Stimulated activated naive CD8-positive, alpha-beta T cell treated with anti-CD3 and anti-CD28 coated beads, Interleukin-15, Interleukin-2, amounts not matched to agents 100 U/mL and 50 U/mL, for 24 hours (primary cell): ENCODE measurements at places on chromosomes 11 and 22.

- DNase-seq: peak; percentile 30
Measured at GRCh38 chr22:23180893-23181720, 798 bp downstream of the BCR start.

GRCh38 chr11:129639300-129639699 lies 176.3 kb upstream of the TMEM45B start:
- DNase-seq: peak; percentile 21

DNA sequence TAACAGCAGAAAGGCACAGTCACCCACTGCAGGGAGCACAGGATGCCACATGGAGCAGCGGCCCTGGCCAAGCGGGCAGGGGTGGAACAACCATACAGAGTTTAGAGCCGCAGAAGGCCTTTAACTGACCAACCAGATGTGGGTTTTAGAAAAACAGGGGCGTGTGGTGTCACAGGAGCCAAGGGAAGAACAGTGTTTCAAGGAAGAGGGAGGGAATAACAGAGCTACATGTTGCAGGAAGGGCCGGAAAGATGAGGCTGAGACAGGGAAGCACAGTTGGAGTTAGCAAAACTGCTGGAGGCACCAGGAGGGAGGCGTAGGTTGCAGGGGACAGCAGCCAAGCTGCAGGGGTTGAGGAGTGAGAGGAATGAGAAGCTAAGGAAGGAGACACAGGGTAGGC lies 7.8 kb upstream of the NAA40 start:
- no peak for DNase-seq

GRCh38 chr11:69161117-69161407 lies 5.3 kb downstream of the SMIM38 start:
- no peak for DNase-seq

DNA sequence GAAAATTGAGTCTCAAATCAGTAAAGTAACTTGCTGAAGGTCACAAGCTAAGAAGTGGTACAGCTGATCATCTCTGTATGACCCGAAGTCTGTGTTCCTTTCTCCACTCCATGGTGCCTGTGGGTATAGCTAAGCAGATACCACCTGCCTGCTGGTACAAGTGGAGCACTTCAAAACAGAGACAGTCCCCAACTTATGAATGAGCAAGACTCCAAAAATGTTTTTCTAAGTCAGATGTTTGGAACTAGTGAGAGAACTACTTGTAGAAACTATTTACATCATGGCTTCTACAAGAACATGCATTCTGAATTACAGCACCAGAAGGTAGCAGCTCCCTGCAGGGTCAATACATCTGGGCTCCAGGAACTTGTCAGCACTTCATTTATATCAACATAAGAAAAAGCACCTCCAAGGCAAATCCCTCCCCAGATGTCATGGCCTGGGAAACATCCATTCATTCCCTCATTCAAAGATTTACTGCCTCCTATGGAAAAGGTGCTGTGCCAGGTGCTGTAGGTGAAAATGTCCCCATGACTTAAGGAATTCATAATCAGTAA lies 94.7 kb downstream of the SERGEF start:
- no peak for DNase-seq

DNA sequence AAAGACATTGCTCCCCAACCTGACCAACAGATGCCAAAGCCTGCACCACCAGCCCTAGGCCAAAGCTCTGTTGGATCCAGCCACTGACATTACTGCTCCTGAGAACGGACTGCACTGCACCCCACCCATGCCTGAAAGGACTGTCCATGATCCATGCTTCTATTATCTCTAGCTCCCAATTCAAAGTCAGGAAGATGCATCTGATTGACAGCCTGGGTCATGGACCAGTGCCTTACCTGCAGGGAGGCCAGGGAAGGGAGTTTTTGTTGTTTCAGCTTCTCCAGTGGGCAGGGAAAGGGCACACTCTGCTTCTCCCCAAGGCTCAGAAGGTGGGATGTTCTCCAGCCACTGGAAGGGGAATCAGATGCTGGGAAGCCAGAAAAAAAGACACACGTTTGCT lies 4.8 kb upstream of the PRDM11 start:
- no peak for DNase-seq

- DNase-seq: no peak
Measured at GRCh38 chr22:40113696-40114095, 64.0 kb upstream of the TNRC6B start.

DNA sequence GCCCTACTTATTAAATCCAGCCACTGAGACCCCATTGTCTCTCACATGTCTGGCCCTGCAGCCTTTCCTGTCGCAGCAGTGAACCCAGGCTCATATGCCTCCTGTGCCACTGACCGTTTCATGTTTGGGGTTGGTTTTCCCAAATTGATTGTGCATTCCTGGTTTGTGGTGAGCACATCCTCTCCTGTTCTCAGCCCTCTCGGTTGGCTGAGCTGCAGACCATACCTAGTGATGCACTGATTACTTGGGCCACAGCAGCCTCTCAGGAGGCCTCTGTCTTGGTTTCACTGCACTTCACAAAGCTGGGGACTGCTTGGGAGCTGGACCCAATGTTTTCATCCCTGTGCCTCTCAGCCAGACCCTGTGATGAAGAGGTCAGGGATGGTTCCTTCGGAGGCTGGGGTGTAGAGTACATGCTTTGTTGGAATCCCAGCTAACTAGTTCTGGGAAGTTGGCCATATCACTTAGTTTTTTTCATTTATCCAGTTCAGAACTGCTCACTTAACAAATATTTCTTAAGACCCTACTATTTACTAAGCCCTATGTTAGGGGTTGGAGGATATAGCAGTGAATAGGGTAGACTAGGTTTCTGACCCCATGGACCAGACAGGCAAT lies 30.9 kb downstream of the PARVA start:
- no peak for DNase-seq

DNA sequence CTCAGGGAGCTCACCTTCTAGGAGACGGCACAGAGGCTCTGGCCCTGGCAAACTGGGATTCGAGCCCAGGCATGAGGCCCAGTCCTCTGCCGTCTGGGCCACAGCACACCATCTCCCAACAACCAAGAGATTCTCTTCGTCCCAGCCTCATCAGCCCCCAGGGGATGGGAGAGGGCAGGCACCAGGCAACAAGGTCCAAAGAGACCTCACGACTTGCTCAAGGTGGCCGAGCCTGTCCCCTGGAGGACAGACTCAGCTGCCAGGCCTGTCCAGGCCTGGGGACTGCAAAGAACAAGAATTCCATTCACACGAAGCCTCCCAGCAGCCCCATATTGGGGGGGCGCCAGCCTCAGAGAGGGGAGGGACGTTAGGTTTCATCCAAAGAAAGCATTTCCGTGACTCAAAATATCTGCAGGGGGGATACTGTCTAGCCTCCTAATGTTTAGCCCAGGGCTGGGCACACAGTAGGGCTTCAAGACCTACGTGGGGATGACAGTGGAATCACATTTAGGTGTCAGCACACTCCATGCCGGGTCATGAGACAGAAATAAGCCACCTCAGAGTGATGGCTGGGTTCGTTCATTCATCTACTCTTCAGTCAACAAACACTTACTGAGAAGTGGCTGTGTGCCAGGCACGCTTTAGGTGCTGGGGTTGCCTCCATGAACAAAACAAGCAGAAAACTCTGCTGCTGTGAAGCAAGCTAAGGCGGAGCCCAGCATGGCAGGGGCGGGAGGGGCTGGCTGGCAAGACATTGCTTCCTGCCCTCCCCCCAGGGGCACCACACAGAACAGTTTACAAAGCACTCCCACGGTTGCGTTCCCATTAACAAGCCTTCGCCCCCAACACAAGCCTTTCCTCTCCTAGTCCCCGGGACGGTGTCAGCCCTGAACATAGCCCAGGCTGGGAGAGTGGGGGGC lies 1.2 kb downstream of the CARNS1 start:
- peak; percentile 62 for DNase-seq

GRCh38 chr11:10233581-10233980 lies 60.4 kb downstream of the SBF2 start:
- no peak for DNase-seq

DNA sequence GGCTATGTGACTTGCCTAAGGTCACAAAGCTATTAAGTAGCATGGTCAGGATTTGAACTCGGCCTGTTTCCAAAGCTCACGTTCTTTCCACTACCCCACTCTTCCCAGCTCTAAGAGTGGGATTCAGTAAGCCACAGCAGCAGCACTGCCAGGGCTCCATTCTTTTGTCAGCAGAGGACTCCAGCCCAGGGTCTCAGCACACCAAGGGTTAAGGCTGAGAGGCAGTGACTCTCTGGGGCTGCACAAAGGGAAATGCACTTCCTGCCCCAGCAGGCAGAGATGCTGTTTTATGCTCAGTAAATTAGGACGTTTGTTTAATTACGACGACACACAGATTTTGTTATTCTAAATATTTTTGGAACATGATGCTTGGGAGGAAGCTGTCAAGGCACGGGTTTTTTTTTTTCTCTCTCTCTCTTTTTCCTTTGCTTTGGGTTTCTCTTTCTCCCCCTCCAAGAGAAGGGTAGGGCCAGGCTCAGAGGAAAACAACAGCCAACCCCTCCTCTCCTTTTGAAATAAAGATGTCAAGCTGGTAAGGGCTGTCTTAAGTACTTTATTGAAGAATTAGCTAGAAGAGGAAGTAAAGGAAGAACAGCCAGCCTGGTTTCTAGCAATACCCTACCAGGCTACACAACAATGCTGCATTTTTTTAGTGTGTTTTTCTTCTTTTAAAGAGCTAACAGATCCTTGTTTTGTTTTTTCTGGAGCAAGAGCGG lies 2.8 kb downstream of the MYH9 start:
- no peak for DNase-seq

- DNase-seq: no peak
Measured at GRCh38 chr22:47435204-47435487, 672.7 kb downstream of the TBC1D22A start.

DNA sequence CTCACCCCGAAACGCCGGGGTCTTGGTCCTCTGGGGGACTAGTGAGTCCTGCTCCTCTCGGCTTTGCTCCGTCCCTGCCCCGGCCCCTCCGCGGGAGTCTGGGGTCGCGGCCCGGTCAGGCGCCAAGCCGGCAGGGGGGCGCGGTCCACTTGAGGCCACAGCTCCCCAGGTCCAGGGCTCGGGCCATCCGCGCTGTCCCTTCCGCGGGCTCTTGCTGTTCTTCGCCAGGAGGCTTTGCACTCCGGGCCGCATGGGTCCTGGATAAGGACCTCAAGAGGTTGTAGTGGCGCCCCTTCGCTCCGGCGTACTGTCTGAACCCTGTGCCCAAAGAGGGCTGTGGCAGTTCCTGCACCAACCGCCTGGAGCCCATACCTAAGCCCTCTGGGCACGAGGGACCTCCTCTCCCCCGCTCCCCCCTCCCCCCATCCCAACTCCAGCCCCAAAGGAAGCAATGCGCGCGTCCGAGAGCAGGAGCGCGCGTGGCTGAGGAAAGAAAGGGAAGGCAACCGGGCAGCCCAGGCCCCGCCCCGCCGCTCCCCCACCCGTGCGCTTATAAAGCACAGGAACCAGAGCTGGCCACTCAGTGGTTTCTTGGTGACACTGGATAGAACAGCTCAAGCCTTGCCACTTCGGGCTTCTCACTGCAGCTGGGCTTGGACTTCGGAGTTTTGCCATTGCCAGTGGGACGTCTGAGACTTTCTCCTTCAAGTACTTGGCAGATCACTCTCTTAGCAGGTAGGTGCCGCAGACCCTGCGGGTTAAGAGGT lies at the start of gene ADM:
ADM (plus strand) TSS at position 579 of the 767 bp plus-strand sequence. CDS start 628 bp downstream, outside the sequence.
- DNase-seq: peak; percentile 61

DNA sequence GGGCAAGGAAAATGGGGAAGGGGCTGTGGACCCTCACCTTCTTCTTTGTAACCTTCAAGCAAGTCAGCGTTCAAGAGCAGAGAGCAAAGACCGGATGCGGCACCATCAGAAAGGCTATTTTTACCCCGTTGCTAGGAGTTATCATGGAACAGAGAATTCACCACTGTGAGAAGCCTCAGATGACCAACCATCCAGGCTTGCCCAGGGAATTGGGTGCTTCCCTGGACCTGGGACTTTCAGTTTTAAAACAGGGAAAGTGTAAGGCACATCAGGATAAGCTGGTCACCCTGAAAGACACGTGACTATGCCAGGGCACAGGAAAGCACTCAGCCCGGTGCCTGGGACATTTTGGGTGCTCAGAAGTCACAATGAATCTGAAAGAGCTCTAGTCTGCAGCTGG lies 10.4 kb downstream of the GALNT18 start:
- DNase-seq: no peak

DNA sequence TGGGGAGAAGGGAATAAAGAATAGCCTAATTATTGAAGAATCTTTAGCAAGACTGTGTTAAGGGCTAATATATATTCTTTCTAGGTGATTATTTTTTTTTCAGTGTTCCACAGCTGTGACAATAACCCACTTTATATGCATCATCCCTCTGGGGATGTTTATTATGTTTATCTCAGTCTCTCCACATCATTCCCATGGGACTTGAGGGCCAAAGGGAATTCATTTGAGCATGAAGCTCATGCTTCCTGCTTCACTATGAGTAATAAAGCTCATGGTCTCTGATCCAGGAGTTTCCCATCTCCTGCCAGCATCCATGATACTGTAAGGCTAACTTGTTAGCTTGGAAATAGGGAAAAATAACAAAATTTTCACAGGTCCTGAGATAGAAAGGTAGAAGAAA lies 1888.4 kb downstream of the LRRC4C start:
- DNase-seq: no peak

GRCh38 chr22:44971651-44972362 lies 38.0 kb downstream of the PHF21B start:
- no peak for DNase-seq

DNA sequence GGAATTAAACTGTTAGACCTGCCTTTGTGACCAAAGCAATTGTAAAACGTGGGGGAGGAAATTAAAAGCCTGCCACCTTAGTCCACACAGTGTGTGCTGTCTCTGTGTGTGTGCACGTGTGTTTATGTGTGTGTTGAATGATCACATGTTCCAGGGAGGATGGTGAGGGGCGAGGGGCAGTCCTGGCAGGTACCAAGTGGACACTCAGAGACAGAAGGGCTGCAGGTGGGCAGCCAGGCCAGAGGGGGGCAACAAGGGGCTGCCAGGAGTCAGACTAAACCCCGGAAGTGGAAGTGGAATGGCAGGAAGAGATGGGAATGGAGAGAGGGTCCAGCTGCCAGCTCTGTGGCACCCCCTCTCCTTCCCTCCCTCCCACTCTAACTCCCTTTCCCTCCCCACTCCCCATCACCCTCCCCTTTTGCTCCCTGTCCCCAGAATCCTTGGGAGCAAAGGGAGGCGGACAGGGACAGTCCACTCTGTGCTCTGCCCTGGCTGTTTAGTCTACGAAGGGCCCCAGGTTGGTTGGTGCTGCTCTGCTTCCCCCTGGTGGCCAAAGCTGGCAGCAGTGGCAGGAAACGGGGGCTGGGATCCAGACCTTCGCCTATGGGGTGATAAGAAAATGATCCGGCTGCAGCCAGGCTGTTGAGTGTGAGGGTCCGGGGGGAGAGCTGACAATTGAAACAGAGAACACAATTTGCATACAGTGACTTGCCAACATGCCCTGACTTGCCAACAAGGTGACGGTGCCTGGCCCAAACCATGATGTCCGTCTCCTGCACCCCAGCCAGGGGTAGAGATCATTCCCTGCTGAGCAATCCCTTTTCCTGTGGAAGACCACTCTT lies 24.4 kb downstream of the P2RY2 start:
- DNase-seq: peak; percentile 77

DNA sequence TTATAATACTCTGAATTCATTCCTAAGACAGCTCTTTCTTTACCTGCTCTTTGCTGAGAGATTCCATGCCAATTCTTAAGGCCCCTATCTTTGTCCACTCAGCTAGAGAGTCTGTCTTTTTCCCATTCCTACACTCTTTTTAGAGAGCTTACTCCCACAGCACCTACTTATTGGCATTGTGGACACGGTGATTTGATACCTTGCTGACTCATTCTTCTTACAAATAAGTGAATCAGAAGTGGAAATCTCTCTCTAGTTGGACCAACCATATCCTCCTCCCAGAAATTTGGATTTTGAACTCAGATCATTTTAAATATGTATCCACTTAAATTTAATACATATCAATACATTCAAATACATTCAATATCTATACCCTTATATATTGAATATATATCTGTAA lies 32.5 kb upstream of the OR6M1 start:
- no peak for DNase-seq
